ENCODE measurements at places on chromosomes 4 and X. TPM values are rescaled to one million over a fixed set of nuclear protein-coding genes. Genes with fewer than 3 reads are reported as not detected.

GAB3 gene
- 18.1 TPM for total RNA-seq

UGT8 gene
- total RNA-seq: 0.18 TPM

REPS2 gene
- 10.5 TPM for total RNA-seq

CDX4 gene
- total RNA-seq: not detected

FATE1 gene
- not detected for total RNA-seq

RGN gene
- 13.9 TPM for total RNA-seq

ANOS1 gene
- 4.0 TPM for total RNA-seq

ERVMER34-1 gene
- 2.0 TPM for total RNA-seq

LAS1L gene
- 15.2 TPM for total RNA-seq

DNA sequence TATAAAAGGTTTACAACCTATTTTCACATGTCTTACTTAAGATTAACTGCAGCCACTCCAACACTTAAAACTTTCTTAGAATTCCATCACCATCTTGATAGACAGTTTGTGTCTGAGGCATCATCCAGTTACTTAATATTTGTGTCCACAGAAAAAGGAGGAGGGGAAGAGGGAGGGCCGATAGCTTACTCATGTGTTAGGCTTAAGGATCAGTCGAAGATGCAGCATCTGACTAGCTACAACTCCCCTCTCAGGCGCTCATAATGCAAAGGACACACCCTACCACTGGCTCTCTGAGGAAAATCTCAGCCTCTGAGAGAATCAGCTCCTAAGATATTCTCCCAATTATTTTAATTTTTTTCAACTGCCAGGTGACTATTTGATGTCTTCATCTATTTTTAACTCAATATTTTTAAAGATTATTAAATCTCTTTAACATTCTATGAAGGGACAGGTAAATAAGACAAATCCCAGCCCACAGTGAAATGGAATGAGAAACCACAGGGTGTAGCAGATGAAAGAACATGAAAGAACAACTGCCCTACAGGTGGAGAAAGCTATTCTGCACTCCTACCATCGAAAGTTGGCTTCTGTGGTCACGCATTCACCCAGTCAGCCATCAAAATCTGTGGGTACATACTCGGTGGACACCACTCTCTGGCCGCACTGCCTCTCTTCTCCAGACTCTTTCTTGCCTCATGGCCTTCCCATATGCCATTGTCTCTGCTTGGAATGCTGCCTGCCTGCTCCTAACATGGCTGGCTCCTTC is 48.0 kb downstream of the ARAP2 start:
- DNase-seq: no peak

DNA sequence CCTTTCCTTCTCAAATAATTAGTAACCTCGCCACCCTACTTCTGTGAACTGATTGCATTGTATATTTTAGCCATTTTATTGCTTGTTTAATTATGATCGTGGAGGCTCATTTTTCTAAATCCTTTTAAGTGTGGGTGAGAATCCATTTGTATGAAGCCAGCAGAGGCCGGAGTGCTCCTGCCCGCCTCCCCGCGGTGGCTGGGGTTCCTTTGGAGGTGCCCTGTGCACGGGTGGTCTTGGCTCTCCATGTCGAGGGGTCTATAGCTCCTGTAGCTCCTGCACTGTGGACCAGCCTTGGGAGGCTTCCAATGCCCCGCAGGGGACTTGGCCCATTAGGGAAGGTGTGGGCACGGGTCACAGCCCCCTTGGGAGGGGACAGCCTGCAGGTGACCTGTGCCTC is 15.0 kb downstream of the UVSSA start:
- no peak for DNase-seq

- no peak for DNase-seq
Measured at GRCh38 chr4:151702256-151702655, 58.6 kb downstream of the GATB start.

DNA sequence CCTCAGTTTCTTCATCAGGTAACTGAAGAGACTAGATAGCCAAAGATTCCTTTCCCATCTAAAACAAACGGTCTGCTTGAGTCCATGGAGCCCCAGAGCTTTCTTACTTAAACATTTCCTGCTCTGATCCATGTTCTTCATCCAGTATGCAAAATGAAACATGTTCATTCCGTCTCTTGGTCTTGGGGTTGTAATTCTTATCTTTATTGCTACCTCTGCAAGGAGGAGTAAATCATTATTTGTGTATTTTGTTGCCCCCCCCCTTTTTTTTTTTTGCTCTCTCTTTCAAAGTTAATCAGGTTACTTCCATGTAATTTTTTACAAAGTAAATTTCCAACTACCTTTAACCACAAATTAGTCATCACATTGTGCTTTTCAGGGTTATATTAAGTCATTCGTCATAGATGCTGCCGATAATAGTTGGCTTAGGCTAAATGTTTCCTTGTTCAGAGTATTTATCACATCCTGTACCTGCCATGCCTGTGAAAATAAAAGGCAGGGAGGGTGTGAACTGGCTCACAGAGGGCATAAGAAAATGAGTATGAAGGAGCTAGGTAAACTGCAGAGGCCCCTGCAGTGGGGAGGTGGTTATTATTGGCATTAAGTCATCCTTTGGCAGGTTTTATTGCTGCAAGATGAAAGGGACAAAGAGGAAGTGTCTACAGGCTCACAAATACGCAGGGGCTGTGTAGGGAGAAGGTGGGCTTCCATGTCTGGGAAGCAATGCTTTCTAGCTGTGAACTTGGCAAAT is 76.7 kb upstream of the HS3ST1 start:
- DNase-seq: no peak

GRCh38 chr4:182569561-182569960 is 326.4 kb downstream of the TENM3 start:
- no peak for DNase-seq

DNA sequence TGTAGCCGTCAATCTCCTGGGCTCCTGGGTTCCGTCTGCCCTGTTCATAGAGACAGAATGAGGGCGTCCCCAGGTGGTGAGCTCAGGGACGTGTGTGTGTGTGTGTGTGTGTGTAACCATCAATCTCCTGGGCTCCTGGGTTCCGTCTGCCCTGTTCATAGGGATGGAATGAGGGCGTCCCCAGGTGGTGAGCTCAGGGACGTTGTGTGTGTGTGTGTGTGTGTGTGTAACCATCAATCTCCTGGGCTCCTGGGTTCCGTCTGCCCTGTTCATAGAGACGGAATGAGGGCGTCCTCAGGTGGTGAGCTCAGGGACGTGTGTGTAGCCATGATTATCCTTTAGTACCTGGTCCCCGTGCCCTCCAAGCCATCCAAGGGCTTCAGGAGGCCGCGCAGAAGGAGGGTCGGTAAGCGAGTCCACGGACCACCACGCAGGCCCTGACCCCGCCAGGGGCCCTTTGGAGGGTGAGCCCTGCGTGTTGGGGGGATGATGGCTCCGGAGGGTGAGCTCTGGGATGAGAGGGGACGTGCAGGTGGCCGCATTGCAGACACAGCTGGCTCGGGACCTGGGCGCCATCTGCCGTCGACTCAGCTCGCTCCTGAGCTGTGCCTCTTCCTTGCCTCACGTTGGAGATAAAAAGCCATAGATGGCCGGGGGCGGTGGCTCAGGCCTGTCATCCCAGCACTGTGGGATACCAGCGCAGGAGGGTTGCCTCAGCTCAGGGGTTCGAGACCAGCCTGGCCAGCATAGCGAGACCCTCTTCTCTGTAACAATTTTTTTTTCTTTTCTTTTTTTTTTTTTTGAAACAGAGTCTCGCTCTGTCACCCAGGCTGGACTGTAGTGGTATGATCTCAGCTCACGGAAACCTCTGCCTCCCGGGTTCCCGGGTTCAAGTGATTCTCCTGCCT is 5.4 kb upstream of the GTPBP6 start:
- peak; percentile 53 for DNase-seq

DNA sequence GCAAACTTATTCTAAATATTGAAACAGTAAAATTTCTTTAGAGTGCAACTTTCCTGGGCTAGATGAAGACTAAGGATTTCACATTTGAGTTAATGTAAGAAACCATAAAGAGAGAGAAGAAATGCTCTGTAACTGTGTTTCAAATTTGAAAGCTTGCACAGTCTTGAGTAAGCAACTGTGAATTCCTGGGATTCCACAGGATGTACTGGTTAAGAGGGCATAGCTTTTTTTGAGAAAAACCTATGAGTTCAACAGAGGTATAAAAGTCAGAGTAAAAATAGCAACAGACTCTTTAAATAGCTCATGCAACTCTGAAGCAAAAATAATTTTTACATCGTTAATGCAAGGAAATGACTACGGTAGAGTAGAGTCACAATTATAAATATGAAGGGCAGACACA is 25.5 kb downstream of the ZNF330 start:
- no peak for DNase-seq

GRCh38 chrX:129632443-129632842 is 22.3 kb downstream of the APLN start:
- DNase-seq: no peak

GRCh38 chr4:110612631-110613269 is 10.1 kb downstream of the PITX2 start:
- no peak for DNase-seq

DNA sequence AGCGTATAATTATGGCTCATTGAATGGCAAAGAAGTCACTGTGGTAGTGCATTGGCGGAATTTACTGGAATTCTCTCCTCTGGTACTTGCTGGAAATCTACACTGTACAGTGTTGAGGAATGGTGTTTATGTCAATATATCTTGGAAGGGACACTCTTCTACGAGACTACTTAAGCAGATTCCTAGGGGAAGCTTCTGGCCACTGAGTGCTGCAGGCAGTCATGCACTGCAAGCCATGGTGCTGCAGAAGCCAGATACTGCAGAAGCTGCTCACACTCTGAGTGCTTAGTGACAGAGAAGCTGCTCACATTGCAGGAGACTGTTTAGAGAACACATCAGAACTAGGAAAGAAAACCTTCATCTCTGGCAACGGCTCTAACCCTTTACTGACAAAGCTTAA is 725.0 kb downstream of the CCSER1 start:
- no peak for DNase-seq

DNA sequence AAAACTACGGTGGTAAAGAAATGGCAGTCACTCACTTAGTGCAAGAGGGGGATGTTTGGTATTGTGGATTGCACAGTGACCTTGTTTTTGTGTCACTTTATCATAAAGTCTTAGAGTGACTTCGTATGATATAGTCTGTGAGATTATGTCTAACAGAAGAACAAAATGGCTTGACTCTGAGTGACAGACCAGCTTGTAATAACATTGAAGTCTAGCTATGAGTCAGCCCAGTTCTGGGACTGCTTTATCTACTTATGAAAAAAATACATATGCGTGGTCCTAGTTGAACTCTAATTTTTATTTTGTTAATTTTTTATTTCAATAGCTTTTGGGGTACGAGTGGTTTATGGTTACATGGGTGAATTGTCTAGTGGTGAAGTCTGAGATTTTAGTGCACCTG is 20.0 kb downstream of the DCLK2 start:
- no peak for DNase-seq

DNA sequence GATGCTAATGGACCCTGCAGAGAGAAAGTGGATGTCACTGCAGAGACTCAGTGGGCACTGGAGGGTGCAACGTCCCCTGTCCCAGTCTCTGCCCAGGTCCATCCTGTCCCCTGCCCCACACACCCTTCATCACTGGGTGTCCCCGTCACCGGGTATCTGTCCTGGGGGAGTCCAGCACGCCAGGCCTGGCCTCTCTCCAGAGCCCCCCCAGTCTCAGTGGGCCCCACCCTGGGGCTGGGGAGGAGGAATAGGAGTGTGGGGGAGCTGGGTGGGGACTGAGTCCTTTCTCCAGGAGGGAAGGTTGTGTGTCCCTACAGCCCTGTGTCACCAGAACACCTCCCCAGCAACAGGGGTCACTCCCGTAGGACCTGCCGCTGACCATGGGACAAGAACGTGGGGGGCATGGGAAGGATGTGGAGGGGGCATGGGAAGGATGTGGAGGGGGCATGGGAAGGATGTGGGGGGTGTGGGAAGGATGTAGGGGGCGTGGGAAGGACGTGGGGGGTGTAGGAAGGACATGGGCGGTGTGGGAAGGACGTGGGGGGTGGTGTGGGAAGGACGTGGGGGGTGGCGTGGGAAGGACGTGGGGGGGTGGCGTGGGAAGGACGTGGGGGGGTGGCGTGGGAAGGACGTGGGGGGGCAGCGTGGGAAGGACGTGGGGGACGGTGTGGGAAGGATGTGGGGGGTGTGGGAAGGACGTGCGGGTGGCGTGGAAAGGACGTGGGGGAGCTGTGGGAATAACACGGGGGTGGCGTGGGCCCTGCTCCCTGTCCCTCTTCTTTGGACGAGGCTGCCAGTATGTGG is 21.0 kb upstream of the SPON2 start:
- DNase-seq: peak; percentile 24

DNA sequence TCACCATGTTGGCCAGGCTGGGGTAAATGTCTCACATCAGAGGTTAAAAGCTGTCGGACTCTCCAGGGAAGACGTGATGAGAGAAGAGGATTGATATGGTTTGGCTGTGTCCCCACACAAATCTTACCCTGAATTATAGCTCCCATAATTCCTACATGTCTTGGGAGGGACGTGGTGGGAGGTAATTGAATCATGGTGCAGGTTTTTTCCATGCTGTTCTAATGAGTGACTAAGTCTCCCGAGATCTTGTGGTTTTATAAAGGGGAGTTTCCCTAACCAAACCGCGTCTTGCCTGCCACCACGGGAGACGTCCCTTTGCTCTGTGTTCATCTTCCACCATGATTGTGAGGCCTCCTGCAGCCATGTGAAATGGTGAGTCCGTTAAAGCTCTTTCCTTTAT is 64.4 kb downstream of the ASMT start:
- no peak for DNase-seq

DNA sequence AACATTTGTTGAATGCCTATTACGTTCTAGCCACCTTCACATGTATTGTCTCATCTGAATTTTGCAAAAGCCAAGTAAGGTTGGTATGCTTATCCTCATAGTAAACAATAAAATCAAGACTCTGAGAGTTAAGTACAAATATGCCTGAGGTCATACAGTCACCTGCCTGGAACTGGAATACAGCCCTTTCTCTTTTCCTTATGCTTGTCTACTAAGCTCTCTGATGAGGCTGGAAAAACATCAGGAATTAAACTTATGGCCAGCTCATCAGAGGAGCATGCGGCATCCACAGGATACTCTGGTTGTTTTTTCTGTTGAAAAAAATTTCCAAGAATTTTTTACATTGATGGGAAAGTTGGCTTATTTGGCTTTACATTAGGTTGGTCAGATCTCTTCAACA is 35.5 kb downstream of the NCAPG start:
- DNase-seq: no peak

DNA sequence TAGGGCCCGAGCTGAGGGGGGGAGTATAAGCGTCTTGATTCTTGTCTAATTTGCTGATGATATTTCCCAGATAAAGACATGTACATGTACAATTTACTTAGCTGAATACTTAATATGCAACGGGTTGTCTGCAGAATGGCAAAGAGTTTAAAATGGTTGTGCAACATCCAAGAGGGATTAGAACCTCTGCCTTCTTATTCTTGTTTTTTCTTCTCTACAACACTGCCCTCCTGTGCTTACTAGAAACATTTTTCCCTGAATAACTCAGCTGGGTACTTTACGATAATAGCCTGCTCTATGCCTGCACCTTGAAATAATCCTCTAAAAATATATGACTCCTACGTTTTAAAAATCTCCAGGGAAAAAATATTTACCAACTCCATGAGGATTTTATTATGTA is 41.8 kb downstream of the INTS12 start:
- no peak for DNase-seq

- no peak for DNase-seq
Measured at GRCh38 chr4:160038615-160039014, 935.7 kb downstream of the RAPGEF2 start.
